Pons (tissue), 1 donor: ENCODE measurements at places on chromosomes 1 and 21.

DNA sequence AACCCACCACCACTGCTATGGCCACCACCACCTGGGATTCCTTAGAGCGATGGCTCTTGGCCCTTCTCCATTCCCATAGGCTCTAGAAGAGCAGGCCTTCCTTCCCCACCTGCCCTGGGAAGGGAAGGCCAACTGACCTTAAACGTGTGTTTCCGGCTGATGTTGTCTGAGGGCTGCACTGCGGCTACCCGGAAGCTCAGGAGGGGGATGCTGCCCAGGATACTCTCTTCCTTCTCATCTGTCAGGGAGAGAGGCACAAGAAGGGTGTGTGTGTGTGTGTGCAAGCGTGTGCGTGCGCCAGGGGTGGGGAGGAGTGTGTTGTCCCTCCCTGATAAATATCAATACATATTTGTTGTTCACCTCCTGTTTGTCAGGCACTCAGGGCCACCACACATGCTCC lies 51.0 kb upstream of the GOLT1A start:
- DNase-seq: no peak

- no peak for DNase-seq
Measured at GRCh38 chr1:199742547-199742946, 285.0 kb upstream of the NR5A2 start.

- DNase-seq: no peak
Measured at GRCh38 chr1:103144681-103145080, 36.4 kb upstream of the COL11A1 start.

DNA sequence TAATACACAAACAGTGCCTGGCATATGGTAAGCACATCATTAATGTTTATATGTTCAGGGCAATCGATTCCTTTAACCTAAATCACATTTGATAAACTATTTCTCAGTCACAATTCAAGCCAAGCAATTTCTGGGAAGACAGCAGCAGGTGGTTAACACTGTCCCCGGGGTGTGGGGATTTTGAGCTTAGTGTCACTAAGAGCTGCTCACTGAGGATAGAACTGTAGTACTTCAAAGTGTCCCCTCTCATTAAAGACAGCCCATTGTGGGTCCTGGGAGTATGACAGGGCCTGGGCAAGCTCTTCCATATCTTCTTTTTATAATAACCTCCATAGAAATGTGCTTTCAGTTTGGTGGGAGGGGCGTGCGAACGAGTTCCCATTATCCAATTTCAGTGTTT lies 8.4 kb upstream of the GALNT2 start:
- DNase-seq: no peak

GRCh38 chr1:220877377-220878095 lies 1.7 kb upstream of the HLX start:
- no peak for DNase-seq

GRCh38 chr1:232650845-232651244 lies 20.9 kb upstream of the SIPA1L2 start:
- no peak for DNase-seq

DNA sequence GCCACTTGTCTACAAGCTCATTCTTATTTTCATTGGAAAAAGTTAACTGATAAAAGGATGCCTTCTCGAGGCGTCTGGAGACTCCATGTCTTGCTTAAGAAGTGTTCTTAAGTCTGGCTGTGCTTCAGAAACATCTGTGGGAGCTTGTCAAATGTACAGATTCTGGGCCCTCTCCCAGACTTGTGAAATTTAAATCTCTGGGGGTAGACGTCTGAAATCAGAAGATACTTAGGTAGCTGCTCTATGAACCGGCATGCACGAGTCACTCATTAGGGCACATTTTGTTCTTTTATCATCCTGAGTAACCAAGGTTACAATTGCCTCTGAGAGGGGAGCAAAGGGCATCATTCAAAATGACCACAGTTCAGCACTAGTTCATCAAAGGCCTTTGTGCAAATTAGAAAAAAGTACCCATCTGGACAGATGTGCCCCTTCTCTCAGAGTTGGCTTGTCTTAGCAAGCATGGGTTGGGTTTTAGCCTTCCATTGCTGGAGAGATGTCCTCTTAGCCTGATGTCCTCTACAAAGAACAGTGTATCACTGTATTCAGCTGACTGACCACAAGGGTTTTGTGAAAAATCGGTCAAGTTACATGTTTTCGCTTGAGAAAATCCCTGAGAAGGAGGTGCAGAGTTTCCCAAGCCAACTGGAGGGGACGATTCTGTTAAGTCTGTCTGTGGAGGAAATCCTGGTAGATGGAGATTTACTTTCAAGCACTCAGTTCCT lies 156.9 kb downstream of the ASTN1 start:
- DNase-seq: no peak

DNA sequence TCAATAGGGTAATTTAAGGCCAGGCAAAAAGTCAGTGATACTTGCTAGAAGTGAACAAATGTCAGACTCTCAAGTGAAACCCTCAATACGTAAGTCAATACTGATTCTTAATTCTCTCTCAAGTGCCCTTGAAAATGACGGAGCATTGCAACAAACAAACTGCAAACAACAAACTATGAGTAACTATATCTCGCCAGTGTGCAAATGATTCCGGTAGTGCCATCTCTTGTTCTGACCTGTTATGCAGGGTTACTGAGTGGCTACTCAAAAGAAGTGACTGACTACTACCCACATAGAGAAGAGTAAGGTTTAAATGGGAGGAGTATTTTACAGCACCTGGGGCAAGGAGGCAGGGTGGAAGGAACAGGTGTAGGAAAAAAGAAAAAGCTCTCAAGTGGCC lies 1.6 kb downstream of the SLC19A2 start:
- peak; percentile 20 for DNase-seq

DNA sequence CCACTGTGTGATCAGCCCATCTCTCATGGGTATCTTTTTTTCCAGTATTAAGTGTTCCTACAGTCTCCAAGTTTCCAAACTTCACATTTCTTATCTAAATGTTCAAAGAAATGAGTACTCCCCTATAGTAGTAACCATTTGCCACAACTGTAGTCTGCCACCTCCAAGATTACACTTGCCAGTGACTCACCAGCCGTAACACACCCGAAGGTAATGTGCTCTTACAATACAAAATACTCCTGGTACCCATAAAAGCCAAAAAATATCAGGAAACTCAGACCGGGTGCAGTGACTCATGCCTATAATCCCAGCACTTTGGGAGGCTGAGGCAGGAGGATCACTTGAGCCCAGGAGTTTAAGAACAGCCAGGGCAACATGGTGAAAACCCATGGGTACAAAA lies 20.5 kb upstream of the ZNF496 start:
- no peak for DNase-seq

- no peak for DNase-seq
Measured at GRCh38 chr1:18951818-18952391, 4.6 kb downstream of the IFFO2 start.

- DNase-seq: peak; percentile 76
Measured at GRCh38 chr1:167533851-167534300, 15.5 kb upstream of the CD247 start.
